ENCODE measurements at places on chromosomes 13 and 19.

DNA sequence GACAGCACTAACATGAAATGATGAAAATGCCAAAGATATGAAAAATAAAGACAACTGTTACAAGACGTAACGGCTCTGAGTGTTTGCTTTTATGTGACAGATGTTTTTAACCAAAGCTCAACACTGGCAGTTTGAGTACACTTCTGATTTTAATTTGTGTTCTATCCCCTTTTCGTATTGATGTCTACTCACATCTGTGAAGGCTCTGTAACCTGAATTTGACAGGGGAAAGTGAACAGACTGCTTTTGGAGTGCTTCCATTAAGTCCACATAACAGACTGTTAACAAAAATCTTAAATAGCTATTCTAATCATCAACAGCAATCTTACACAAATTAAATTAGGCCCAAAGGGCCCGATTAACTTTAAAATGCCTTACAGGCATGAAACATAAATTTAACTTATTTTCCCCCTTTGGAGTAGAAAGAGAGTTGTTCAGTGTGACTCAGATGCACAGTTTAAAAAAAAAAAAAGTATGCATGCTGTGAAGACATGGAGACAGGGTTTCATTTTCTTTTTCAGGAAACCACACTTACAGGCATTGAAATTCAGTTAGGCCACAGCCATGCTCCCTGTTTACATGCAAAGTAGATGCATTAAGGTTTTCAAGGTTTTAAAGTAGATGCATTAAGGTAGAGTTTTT lies 16.3 kb upstream of the RNASEH2B start:
- DNase-seq, result no peak

- DNase-seq, result no peak
Observed at GRCh38 chr19:55689411-55690108, 14.5 kb downstream of the EPN1 start.

- DNase-seq, result no peak
Observed at GRCh38 chr13:98050041-98050466, 92.8 kb upstream of the FARP1 start.

DNA sequence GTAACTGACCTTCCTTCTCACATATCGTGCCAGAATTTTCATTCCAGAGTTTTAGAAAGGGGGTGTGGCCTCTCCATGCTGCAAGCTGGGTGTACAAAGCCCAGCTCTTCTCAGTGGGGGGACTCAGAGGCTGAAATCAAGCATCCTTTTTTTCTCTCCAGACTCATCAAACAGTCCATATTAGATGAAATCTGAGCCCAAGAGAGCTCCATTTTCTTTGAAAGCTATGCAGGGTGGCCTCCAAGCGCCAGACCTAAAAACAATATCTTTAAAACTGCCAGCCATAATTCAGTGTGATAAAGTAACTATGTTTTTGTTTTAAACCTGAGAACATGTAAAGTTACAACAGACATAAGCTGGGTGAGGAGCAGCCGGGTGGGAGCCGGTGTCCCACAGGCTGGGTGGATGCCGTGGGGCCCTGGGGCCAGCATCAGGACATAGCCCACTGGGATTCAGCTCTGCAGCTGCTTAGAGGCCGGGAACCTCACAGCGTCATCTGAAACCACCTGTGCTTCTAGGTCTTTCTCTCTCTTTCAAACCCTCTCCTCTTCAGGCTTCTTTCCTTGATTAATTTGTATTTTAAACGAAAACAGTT lies 249.2 kb downstream of the ZNF536 start:
- DNase-seq, result no peak

GRCh38 chr19:718991-719512 lies 10.3 kb downstream of the PALM start:
- no peak for DNase-seq

GRCh38 chr13:31208559-31209122 lies 8.9 kb downstream of the B3GLCT start:
- no peak for DNase-seq

DNA sequence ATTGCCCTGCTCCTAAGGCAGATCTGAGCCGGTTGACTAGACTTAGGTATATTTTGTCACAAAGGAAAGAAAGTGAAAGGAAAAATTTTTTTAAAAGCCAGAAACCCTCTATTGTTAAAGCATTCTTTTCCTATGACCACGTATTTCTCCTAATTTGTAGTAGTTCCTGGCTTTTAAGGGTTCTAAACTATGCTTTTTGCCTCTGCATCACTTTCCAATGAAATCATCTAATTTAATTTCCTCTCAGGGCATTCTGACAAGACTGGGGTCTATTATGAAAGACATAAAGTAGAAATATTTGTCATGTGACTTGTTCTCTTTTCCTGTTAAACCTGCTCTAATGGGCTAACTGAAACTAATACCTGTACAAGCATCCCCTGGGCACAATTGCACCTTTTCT lies 233.0 kb upstream of the PRR20A start:
- no peak for DNase-seq

DNA sequence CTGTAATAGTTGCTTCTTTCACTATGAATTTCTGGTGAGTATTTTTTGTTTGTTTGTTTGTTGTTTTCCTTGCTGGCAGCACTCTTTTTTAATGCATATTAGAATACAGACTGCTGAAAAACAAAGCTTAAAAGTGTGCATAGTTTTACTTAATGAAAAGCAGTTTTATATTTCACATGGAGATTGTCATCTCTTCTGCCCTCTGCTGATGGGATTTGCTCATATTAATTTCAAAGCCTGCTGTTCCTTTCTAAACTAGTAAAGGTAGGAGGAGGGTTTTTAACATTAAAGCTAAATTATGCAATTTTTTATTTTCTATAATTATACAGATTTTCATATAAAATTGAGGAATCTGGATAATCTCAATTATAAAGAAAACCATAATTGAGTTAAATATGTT lies 692.6 kb upstream of the SLITRK1 start:
- no peak for DNase-seq

DNA sequence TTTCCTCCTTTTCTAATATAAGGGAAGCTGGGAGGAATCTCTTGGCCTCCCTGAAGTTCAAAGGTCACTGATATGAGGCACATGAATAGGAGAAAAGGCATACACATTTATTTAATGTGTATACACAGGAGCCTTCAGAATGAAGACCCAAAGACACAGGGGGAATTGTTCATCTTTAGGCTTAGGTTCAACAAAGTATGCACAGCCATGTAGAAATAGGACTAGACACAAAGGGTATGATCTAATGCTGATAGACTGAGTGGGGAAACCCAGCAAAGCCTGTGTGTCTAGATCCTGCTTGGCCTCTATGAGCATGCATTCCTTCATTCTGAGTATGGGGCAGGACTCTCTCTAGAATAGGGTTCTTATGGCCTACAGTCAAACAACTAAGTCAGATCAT lies 177.1 kb upstream of the RFC3 start:
- DNase-seq, result no peak

DNA sequence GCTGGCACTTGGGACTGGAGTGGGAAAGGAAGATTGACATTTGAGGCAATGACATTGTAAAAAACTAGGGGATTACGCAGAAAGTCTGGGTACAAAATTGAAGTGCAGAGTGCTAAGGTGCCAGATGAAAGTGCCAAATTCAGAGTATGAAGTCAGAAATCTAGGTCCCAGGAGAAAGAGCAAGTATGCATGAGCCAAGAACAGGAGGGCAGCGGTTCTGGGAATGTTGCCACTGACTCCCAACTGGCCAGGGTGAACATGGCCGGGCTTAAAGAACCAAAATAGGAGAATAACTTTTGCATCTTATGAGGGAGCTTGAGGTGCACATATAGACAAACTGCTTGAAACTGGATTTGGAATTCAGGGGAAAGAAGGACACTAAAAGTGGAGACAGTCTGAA lies 495.8 kb upstream of the KLF12 start:
- DNase-seq, result no peak

GRCh38 chr19:45769821-45770191 lies 754 bp upstream of the SIX5 start:
- DNase-seq, result peak; percentile 76

GRCh38 chr19:40691421-40692211 lies 1.2 kb upstream of the NUMBL start:
- no peak for DNase-seq

- no peak for DNase-seq
Observed at GRCh38 chr19:53945441-53945840, 17.3 kb upstream of the CACNG8 start.

DNA sequence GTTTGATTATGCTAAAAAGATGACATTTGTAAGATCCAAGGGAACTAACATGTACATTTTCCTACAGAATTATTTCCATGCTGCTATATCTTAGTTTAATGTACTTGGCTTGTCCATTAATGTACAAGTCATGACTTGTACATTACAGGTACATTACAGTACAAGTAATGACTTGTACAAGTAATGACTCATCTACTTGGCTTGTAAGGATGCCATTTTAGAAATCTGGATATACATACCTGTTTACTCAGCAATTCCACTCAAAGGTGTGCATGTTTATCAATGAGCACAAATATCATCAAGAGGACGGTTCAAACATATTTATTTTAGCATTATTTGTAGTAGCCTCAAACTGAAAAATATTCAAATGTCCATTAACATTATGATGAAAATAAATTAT lies 87.0 kb upstream of the TRPC4 start:
- no peak for DNase-seq

GRCh38 chr19:14118165-14119051 lies 846 bp upstream of the PRKACA start:
- DNase-seq, result peak; percentile 43

All from stimulated activated naive CD8-positive, alpha-beta T cell treated with anti-CD3 and anti-CD28 coated beads, Interleukin-15, amount 100 ng/mL, for 72 hours (primary cell).